ENCODE measurements at places on chromosomes 6 and 20.
A peak's percentile ranks its signal among the peaks of the same experiment; 100 is the strongest.

- no peak for DNase-seq
Measured at GRCh38 chr6:21508753-21509152, 84.8 kb upstream of the SOX4 start.

DNA sequence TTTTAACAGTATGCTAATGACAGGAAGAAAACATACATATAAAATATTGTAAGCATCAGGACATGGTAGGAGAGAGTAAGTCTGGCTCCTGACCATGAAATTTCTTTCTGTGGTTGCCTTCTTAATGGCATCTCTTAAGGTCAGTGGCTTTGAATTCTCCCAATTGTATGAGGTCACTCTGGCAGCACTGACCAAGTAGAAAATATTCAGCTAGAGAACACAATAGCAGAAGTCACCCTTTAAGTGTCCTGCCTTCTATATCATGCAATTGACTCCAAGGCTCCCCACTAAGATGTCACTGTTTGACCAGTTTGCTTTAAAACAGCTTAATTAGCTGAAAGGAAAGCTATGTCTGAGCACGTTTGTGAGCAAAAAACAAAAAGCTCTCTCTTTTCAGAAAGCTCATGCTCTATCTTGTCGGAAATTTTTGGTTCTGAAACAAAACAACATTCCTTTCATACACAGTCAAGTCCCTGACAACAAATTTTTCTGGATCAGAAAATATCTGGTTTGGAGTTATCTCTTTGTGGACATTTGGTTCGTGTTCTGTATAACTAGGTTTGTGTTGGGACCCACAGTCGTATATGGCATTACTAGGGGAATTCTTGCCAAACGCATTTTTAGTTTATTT is 120.9 kb upstream of the IFNGR1 start:
- no peak for DNase-seq

DNA sequence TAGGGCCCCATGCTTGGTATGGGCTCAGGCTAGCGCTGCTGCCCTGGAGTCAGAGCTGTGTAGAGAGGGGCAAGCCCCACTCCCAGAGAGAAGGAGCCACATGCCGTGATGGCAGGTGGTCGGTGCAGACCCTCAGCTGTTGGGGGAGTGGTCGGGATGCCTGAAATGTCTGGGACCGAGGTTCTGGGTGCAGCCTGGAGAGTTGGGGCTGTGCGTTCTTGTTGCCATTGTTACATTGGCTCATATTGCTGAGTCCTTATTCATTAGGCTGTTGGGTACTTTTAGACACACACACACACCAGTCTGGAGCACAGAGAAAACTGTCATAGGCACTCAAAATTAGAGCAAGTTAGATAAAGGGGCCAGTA is 83.9 kb downstream of the UNC5CL start:
- DNase-seq = no peak

GRCh38 chr20:49515586-49515985 is 33.1 kb upstream of the KCNB1 start:
- peak; percentile 72 for DNase-seq

- no peak for DNase-seq
Measured at GRCh38 chr6:158110986-158111385, 57.1 kb downstream of the SERAC1 start.

DNA sequence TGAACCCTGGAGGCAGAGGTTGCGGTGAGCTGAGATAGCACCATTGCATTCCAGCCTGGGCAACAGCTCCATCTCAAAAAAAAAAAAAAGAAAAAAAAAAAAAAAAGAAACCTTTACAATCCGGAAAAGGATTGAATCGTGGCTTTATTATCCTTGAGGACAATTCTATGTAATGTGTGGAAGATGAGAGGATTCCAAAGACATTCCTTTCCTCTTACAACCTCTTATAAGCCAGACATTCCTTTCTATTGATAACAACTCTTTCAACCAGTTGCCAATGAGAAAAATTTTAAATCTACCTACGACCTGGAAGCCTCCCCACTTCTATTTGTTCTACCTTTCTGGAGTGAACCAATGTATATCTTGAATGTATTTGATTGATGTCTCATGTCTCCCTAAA is 91.2 kb upstream of the EEF1E1 start:
- no peak for DNase-seq

- no peak for DNase-seq
Measured at GRCh38 chr20:53237461-53237860, 265.3 kb downstream of the TSHZ2 start.

DNA sequence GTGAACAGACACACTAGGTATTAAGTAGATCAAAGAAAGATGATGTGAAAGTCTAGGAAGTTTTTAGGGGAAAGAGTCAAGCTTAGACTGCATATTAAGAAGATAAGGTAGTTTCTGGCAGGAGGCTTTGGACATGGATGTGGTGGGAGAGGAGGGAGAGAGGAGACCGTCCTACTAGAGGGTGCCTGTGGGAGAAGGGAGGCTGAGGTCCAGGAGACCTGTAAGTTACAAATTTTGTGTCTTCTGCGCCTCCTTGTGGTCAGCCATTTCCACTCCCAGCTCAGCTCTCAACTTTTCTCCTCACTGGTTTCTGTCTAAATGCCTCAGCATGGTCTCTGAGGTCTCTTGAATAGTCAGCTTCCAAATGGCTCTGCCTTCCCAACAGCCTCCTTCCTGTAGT is 193.5 kb downstream of the UNC5CL start:
- peak; percentile 7 for DNase-seq

GRCh38 chr6:35042031-35042815 is 98.9 kb downstream of the TCP11 start:
- DNase-seq = no peak

DNA sequence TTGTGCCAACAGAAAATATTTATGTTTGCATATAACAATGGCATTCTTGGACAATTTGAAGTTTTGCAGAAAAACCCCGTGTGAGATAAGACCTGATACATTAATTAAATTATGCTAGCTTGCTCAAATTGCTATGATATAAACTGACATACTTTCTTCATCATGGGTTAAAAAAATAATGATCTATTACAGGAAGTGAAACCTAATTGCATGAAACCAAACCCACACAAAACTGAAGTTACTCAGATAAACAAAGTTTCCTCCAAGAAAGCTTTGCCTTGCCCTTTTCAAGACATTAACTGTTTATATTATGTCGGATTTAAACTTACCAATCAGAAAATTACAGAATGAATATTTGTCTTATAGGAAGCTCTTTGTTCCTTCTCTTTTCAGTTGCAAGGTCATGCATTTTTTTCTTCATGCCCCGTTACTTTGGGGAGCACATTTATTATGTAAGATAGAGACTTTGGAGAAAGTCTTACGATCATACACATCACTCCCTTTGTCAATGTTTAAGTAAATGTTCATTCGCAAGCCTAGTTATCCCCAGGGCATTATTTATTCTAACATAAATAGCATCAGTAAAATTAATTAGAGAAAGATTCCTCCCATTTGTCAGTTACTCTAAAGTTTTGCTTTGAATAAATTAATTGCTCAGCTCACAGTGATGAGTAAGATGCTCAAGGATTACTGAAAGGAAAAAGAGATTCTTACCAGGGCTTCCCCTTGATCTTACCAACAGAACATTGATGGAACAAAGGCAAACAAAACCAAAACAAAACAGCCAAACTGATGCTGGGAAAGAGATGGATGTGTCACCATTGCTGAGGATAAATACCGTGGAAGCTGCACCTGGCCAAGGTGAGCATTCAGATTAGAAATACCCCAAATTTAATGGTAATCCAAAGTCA is 14.8 kb upstream of the TMEM244 start:
- DNase-seq = no peak

DNA sequence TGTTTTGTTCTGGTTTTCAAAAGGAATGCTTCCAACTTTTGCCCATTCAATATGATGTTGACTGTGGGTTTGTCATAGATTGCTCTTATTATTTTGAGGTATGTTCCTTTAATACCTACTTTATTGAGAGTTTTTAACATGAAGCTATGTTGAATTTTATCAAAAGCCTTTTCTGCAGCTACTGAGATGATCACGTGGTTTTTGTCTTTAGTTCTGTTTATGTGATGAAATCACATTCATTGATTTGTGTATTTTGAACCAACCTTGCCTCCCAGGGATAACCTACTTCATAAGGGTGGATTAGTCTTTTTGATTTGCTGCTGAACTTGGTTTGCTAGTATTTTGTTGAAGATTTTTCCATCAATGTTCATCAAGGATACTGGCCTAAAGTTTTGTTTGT is 92.7 kb upstream of the TCF21 start:
- no peak for DNase-seq

DNA sequence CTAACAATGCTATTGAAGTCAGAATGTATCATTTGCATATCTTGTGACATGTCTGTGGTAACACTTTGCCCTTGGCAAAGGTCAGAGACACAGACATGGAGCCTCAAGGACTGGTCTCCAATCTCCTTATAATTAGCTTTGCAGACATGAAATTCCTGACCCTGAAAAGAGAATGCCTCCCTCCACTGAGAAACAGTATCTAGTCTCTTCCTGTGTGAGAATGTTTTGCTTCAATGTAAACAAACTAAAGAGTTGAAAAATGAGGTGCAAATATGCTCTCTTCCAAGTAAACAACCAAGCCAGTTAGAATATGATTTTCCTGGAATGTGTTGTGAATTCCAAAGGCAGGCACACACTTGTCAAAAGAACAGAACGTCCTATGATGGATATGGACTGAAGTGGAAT is 407.1 kb upstream of the MARCKS start:
- DNase-seq = no peak

DNA sequence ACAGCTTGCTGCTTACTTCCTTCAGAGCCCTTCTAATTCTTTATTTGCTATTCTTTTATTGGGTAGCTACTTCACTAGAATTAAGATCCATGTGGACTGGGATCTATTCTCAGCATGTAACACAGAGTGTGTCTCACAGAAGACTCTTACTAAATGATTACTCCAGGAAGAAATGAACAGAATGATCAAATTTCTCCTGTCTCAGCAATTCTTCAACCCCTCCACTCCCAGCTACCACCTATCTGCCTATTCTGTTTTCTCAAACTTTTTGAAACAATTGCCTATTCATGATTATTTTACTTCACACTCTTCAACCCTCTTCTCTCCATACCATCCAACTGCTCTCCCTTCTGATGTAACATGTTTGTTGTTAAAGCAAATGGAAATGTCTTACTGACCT is 132.6 kb downstream of the BTBD9 start:
- DNase-seq = no peak

GRCh38 chr6:158256746-158257424 is 55.4 kb upstream of the TULP4 start:
- peak; percentile 30 for DNase-seq

DNA sequence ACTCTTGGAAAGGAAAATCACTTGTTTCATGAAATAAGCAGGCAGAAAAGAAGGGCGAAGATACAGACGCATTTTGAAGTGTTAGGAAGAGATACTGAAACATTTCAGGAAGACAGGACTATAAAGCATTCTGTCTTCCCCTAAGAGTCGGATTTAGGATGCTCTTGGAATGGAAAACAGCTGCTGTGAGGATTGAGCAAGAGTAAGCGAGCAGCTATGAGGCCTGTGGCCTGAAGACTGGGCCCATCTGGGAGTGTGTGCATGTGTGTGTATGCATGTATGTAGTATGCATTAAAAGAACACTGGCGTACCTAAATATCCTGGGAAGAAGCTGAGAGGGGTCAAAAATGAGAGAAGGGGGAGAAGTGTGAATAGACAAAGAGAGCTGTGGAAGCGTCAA is 83.6 kb downstream of the SIM1 start:
- no peak for DNase-seq

DNA sequence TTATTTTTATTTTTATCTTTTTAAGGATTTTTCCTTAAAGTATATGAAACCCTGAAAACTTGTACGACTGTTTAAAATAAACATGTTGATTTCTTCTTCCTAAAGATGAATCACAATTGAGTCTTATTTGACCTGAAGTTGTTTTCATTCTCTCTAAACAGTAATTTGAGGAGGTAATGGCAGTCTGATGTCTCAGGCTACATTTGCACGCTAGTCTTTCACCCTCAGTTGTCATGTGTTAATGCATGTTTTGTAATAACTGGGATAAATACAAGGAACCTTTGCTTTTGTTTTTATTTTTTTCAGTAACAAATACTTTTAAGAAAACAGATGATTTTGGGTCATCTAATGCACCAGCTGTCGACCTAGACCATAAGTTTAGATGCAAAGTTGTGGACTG is 55.2 kb downstream of the SCAND1 start:
- DNase-seq = no peak

GRCh38 chr20:37636212-37636975 is 57.4 kb upstream of the CTNNBL1 start:
- DNase-seq = no peak

- DNase-seq = no peak
Measured at GRCh38 chr20:23141450-23142161, 55.5 kb upstream of the CD93 start.

GRCh38 chr6:75278474-75279077 is 6.0 kb downstream of the TMEM30A start:
- no peak for DNase-seq

GRCh38 chr6:111606620-111607115 is 990 bp upstream of the TRAF3IP2 start:
- no peak for DNase-seq

DNA sequence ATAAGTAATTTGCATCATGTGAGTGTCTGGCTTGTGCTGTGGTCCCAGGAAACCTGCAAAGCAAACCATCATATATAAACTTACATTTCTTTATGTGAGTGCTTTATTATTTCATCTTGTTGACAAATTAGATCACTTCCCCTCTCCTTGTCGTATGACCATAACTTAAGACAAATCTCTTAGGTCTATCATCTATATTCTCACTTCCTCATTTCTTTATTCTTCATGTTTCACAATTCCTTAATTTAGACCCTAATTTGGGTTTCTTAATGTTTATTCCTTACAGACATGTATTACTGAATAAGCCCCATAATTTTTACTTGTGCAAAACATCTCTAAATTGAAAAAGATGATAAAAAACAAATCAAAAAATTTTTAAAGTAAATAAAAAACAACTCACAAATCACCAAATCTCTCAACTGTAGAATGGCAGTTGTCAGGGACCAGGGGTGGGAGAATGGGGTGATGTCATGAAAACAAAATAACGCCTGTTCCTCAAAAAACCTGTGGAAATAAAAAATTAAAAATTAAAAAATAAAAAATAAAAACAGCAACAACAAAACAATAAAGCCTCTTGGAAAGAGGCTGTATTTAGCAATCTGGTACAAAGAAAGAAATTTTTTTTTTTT is 49.5 kb upstream of the FBXO30 start:
- no peak for DNase-seq

DNA sequence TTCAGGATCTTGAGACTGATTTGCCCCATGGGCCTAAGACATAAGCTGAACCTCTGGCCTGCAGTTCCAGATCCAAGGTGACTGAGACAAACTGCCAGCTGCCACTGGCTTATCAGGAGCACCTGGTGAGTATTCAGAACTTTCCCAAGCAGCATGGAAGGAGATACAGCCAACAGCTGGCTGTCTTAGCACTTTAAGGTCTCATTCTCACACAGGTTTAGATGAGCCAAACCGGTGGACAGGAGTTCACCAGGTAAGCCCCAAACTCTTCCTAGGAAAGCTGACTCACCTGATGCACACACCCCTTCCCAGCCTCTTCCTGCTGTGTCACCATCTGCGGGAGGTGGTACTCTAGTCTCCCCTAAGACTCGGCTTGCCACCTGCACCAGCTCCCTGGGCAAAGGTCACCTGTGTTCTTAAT is at the start of gene BANF2:
TSS of gene BANF2 (plus strand) at position 36 of the 421 bp plus-strand sequence. CDS start 25,060 bp downstream, outside the sequence.
- no peak for DNase-seq

GRCh38 chr6:24583463-24584381 is 62.3 kb downstream of the KIAA0319 start:
- DNase-seq = peak; percentile 93

All from NCI-H2081 (cell line).